Hematopoietic multipotent progenitor cell treated with erythropoietin and hydrocortisone succinate and interleukin-3 and kit ligand, for 15 days (in vitro differentiated cells): ENCODE measurements at places on chromosomes 7 and 10.
A peak's percentile ranks its signal among the peaks of the same experiment; 100 is the strongest.

DNA sequence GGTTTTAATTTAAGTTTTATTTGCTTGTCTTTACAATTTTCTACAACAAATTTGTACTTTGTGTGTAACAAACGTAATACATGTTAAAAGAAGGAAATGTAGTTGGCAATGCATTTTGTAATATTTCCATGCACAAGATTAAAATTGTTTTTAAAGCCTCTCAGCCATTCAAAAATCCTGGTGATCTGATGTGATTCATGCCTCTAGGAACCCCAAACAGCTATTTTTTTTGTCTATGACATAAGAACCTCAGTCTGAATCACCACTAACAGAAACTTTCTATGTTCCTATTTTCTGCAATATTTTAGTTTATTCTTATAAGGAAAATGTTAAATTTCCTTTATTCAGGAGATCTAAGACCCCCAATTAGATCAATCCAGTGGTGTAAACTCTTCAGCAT is 183.1 kb upstream of the YAE1 start:
- no peak for DNase-seq

DNA sequence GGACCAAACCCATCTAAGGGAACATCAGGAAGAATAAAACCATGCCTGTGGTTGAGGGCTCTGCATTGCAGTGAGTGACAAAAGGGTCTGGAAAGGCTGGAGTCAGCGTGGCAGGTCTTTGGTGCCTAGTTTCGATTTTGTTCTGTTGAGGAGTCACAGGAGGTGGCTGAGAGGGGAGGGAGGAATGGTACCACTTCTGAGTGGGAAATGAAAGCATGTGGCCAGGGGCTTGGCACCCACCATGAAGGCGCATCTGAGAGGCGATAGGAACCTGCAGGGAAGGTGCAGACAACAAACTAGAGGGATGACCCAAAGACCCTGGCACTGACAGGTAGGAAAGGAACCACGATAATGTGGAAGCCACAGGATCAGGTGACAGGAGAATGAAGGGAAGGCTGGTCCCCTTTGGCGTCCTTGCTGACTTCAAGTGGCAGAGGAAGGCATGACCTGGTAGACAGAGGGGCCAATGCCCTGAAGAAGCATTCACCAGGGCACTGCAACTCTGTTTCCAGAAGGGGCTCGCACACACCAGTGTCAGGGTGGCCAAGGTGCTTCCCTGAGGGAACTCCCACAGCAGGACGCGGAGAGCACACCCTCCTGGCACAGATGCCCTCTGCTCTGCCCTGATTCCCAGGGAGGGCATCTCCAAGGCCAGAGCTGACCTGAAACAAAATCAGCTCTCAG is 41.7 kb downstream of the HIPK2 start:
- DNase-seq: no peak

DNA sequence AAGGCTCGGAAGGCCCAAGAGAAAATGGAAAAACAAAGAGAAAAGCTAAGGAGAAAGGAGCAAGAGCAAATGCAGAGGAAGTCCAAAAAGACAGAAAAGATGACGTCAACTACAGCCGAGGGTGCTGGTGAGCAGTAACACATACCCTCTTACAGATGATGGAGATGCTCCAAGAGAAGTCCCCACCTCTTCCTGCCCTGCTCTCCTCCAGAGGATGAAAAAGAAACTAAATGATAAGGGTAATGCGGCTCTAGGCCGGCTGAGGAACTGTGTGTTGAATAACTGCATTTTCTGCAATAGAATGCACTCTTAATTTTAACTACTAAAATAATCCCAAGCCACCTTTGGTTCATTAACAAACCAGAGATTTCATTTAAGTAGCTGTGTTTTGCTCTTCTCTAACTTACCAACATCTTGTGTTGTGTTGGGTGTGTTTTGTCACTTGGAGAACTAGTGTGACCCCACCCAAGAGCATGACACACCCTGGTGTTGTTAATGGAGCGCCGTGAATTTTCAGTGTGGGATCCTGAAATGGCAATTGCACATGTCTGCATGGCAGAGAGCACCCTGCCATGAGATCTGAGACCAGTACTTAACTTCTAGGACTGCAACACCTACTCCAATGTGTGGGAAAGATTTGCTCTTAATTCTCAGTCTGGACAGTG is 34.0 kb downstream of the PON1 start:
- no peak for DNase-seq

DNA sequence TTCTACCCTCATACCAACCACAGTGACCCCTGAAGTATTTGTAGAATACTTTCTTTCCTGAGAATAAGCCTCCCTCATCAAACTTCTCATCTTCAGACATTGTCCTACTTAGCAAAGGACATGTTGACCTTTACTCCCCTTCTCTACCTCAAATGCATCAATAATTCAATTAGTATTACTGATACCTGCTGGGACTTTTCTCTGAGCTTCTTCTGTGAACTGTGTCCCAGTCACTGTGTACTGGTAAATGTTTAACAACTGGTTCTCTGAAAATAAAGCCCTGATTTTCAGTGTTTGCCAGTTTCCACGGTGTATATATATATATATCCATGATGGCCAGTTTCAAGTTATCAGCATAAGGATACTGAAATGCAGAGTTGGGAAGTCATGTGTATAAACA is 12.2 kb downstream of the PANK1 start:
- DNase-seq: no peak

DNA sequence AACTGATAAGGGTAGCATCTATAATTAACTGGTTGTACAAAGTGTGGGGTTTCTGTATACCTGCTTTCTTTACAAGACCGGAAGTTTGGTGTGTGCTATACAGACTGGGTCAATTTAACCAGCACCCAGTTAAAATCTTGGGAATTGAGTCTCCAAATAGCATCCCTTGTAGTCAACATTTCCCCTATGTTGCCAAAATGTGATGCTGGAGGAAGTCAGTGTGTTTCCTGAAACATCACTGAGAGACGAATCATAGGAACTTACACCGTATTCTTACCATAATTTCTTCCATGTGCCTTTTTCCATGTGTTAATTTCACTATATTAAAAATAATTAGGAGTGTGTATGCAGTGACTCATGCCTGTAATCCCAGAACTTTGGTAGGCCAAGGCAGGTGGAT is 1.7 kb downstream of the AKR1C4 start:
- no peak for DNase-seq

DNA sequence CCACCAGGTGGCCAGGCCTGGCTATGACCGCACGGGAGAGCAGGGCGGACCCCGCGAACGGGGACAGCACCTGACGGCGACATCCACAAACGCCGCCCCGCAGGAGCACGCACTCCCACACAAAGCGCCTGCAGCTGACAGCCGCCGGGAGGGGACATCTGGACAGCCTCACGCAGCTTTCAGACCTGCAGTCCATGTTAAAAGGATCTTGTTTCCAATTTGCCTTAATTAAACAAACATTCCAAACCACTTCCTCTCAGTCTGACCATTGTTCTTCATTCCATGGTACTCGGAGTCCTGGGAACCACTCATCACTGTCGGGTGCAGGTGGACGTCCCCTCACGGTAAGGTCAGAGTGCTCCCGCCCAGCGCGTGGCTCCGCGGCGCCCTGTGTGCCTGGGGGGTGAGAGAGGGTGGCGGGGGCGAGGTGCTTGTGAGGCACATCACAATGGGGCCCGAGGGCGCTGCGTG is 5.9 kb upstream of the GPER1 start:
- no peak for DNase-seq

DNA sequence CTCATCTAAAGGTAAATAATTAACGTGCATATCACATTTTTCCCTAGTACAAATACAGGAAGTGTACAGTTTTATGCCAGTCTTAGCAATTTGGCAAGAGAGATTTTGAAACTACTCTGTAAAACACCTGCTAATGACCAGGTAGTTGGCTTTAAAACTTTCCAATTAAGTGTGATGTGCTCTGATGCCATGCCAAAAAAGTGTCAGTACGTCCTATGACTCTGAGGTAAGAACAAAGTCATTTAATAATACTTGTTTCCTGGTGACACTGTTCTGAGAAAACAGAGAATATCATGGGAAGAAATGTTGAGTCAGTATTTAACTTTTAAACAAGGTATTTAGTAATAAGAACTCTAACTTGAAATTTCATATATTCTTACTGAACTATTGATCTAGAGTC is 9.6 kb downstream of the PDZD8 start:
- no peak for DNase-seq

GRCh38 chr7:129607471-129608120 is 3.9 kb upstream of the NRF1 start:
- DNase-seq: peak; percentile 56

- no peak for DNase-seq
Observed at GRCh38 chr7:136174477-136175125, 197.4 kb upstream of the MTPN start.

DNA sequence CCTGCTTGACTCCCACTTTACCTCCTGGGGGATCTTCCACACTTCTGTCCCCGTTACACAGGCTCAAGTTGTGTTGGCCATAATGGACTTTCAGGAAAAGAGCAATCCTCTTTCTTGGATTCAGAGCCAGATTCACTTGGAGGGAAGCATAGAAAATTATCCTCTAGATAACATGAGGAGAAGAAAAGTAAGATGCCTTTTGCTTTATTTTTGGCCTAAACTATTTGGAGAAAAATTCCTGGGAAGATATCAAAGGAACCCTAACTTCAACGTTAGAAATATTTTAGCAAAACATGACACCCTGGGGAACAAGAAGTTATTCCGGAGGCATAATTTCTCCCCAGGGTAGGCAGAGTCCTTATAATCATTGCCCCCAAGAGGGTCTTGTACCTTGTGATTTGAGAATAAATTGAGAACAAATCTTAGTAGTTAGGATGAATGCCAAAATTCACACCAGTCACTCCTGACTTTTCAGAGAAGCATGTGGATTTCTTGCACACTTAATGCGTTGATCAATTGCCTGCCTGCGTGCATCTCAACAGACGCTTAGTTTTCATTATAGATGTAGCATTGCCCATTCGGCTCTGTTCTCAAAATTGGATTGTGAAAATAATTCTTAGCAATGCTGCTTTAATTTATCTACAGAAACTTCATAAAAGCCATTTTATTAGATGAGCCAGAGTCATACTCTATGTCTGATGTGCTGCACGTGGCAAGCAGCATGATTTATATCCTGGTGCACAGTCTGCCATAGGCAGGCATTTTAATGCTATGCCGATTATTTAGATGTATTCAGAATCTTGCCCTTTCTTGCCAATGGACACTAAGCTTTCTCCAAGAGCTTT is 224.4 kb downstream of the C7orf25 start:
- DNase-seq: no peak

DNA sequence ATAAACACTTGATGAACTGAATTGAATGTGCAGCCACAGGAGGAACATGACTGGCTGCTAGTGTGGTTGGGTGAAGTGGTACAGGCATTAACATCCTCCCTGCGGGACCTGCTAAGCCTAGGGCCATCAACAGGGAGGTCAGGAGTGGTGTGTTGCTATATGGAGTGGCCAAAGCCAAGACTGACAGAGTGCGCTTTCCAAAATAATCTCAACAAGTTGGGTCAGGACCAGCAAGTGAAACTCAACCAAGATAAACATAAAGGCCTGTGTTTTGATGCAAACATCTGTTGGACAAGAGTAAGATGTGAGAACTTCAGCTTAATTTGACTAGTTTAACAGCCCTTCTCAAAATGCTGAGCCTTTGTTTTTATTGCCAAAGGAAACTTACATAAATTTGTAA is 97.7 kb downstream of the WDFY4 start:
- no peak for DNase-seq

GRCh38 chr7:20647908-20648776 is 32.7 kb downstream of the ABCB5 start:
- DNase-seq: peak; percentile 48
